ENCODE measurements at places on chromosomes 16 and 17. TPM values are rescaled to one million over a fixed set of nuclear protein-coding genes. Genes with fewer than 3 reads are reported as not detected.

- ATAC-seq, result no peak
Observed at GRCh38 chr17:37340804-37341203, 35.0 kb upstream of the C17orf78 start.

- ATAC-seq, result no peak
Observed at GRCh38 chr17:82900741-82901140, 60.9 kb upstream of the ZNF750 start.

MYH1 gene
- total RNA-seq, result not detected

DNA sequence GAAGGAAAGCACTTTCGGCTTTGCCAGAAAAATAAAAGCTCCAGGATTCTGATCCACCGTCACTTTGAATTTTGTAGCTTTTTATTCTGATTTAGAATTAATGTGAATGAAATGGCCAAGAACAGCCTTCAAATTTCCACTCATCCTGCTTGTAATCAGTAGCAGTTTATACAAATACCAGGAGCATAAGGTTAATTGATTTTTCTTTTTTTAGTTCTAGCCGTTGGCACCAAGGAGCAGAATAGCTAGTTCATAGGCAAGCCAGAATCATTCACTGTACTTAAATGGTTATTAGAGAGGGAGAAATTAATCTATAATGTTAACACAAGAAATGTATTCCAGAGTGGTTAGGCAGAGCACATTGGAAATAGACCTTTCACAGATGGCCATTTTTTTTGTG, 41.1 kb upstream of the CACNG5 start:
- no peak for ATAC-seq

DNA sequence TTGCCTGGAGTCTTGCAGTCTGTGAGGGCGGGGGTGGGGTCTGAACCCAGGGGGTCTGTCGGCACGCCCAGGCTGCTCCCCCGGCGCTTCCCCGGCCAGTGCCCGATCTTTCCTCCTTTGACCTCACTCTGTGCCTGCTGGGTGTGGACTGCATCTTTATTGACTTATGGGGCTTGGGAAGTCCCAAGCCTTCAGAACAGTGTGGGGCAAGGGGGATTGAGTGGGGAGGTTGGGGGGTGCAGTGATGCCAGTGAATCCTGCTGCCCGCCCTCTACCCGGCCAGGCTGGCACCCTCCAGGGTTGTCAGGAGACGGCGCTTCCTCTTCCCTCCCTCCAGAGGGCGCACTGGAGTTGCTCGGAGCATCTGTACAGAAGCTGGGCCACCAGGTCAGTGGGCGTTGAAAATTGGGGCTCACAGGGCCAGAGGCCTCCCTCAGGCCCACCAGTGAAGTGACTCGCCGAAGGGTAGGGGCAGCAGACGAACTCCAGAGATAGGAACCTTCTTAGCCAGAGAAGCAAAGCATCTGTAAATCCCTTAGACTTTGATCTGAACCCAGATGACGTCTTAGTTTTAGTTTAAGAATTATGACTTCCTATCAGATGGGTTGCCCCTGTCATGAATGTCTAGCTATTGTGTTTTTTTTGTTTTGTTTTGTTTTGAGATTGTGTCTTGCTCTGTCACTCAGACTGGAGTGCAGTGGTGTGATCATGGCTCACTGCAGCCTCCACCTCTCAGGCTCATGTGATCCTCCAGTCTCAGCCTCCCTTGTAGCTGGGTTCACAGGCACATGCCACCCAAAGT, 184.8 kb upstream of the CIBAR2 start:
- ATAC-seq, result peak; percentile 72

KRT12 gene
- total RNA-seq, result not detected

IL32 gene
- 3.7 TPM for total RNA-seq

SHPK gene
- total RNA-seq, result 11.2 TPM

DNA sequence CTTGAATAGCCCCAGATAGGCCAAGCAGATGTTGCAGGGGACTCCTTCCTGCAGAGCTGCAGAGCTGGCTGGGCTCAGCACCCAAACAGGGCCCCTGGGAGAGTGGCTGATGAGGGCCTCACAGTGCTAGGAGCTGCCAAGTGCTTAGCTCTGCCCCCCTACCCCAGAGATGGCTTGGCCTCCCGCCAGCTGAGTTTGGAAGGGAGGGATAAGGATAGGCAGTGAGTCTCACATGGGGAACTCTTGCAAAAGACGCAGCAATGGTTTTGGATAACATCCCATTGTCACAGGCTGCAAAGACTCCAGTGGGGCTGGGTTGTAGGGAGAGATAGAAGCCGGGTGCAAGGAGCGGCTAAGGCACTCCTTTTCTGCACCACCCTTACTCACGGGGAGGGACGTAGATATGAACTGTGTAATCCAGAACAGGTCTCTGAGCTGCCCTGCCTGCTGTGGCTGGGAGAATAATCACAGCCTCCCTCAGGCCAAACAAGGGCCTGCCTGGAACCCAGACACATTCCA, 52.9 kb upstream of the MAF start:
- peak; percentile 85 for ATAC-seq

- ATAC-seq, result no peak
Observed at GRCh38 chr16:68642436-68643101, 2.5 kb upstream of the CDH3 start.

GRCh38 chr16:69404275-69404805, 18.5 kb upstream of the TERF2 start:
- ATAC-seq, result peak; percentile 17

- no peak for ATAC-seq
Observed at GRCh38 chr17:48198950-48199541, 91.5 kb downstream of the SNX11 start.

All from esophagus mucosa (tissue), 1 donor.